ENCODE measurements at places on chromosomes 5 and 9.
A peak's percentile ranks its signal among the peaks of the same experiment; 100 is the strongest.

GRCh38 chr5:121221483-121221882 is 630.2 kb upstream of the FTMT start:
- DNase-seq: no peak

GRCh38 chr5:68222310-68222709 is 6.8 kb downstream of the PIK3R1 start:
- peak; percentile 19 for DNase-seq

GRCh38 chr5:98016771-98017170 is 756.7 kb upstream of the RGMB start:
- DNase-seq: no peak

DNA sequence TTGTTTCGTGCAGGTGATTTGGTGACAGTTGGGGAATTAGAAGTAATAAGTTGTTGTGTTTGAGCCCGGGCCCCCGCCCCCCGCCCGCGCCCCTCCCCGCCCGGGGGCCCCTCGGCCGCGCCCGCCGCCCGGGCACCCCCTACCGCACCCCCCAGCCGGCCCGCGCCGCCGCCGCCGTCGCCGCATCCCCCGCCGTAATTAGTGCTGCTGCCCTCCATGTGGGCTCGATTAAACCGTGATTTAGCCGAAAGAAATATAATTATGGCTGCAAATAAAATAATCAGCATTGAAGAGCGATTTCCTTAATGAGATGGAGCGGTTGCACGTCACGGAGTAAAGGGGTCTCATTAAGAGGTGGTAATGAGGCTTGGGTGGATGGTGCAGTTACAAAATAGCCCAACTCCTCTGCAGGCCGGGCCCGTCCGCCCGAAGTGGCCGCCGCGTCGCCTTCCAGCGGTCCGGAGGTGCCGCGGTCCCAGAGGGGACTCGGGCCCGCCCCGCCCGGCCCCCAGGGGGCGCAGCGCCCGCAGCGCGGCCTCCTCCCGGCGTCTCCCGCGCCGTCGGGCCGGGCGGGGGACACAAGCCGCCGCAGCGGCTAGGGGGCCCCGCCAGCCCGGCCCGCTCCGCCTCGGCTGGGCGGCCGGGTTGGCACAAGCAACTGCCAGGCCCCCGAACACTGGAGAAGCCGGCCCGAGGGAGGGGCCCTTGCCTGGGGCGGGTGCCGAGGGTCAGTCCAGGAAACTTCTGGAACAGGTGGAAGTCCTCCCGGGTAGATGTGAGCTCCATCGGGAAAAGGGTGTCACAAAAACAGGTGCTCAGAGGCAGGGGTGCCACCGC is 6.9 kb upstream of the OTP start:
- peak; percentile 40 for DNase-seq

- DNase-seq: no peak
These were observed 1343.1 kb upstream of the C9orf72 start for GRCh38 chr9:28916348-28916747.

- DNase-seq: no peak
These were observed 176.0 kb upstream of the FREM1 start for GRCh38 chr9:15086156-15086763.

DNA sequence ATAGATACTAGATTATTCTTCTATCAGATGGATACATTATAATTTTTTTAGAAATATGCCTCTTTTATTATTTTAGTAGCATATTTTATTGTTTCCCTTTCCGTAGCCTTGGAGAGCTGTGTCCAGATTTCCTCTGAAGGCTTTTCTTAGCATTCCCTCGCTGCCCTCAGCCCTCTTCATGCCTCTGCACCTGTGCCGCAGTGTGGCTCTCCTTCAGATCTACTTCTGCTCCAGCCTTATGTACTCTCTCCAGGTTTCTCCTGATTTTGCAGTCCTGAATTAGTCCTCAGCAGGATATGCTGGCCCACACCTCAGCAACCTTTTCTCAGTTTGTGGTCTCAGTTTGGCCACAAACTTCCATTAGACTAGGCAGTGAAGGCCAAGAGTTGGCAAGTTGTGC is 1052.0 kb downstream of the TAF11L14 start:
- no peak for DNase-seq

DNA sequence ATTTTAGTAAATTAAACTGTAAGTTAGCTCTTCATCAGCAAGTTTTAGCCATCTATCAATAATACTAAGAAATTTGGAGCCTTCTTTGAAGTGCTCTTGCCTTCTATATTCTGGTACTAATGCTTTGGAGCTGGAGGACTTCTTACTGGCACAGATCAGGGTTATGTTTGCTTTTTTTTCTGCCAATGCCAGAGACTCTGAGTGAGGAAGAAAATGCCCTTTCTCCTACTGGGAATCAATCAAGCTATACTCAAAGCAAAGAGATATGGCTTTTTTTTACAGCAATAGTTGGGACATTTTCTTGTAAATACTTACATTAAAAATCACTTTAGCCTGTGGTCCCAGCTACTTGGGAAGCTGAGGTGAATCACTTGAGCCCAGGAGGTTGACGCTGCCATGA is 4.3 kb downstream of the HSDL2 start:
- no peak for DNase-seq

GRCh38 chr9:5516453-5517220 is 6.3 kb downstream of the PDCD1LG2 start:
- DNase-seq: no peak

DNA sequence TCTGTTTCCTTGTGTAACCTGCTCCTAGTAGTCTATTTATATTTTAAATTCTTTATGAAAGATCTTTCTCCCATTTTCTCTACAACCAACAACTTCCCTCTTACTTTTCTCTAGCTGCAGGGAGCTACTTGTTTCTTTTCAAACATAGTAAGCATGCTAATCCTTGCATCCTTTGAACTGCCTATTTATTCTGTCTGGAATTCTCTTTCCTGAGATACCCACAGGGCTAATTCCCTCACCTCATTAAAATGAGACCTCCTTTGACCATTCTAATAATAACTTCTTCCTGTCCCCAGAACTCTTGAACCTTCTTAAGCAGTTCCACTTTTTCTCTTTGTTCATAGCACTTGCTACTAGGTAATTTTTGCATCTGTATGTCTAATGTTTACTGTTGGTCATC is 620.6 kb upstream of the CDH18 start:
- no peak for DNase-seq

DNA sequence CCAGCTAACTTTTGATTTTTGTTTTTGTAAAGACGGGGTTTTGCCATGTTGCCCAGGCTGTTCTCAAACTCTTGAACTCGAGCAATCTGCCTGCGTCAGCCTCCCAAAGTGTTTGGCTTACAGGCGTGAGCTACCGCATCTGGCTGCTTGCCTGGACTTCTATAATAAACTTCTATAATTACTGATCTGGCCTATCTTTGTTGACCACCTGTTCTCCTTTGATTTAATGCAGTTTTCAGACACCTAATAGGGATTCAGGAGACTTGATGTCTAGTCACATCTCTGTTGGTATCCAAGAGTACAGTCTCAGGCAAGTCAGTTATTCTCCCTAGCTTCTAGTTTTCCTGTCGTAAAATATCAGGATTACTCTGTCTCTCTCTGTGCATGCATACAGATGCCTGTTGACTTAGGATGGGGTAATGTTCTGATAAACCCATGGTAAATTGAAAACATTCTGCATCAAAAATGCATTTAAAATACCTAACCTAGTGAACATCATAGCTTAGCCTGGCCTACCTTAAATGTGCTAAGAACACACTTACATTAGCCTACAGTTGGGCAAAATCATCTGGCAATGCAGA is 51.5 kb upstream of the NR3C1 start:
- no peak for DNase-seq

GRCh38 chr5:126070481-126070880 is 352.7 kb upstream of the GRAMD2B start:
- DNase-seq: no peak

- no peak for DNase-seq
These were observed 200.4 kb downstream of the CDH10 start for GRCh38 chr5:24444414-24444813.

- DNase-seq: no peak
These were observed 41.7 kb downstream of the SMIM15 start for GRCh38 chr5:61120534-61120933.

DNA sequence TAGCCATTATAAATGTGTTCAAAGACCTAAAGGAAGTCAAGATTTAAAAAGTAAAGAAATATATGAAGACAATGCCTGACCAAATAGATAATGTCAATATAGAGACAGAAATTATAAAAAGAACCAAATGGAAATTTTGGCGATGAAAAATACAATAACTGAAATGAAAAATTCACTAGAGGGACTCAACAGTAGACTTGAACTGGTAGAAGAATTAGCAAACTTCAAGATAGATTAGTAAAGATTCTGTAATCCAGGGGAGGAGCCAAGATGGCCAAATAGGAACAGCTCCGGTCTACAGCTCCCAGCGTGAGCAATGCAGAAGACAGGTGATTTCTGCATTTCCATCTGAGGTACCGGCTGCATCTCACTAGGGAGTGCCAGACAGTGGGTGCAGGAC is 433.2 kb downstream of the HINT1 start:
- DNase-seq: no peak

DNA sequence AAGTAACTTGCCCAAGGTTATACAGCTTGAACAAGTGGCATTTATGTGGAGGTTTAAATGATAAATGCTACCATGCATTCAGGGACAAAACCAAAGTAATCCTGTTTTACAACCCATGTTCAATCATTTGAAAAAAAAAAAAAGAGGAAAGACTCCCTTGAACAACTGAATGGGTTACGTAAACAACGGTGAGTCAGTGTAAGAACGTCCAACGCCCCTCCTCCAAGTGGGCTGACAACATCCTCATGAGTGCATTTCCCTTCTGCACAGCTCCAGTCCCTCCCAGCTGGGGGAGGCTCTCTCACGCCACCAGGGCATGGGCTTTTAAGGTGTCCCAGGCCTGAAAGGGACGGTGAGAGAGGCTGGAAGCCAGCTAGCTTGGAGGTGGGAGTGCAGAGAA is 90.0 kb downstream of the PRRT1B start:
- peak; percentile 95 for DNase-seq

- DNase-seq: no peak
These were observed 288.8 kb upstream of the ADAMTSL1 start for GRCh38 chr9:18185196-18185595.

GRCh38 chr5:1998716-1999317 is 116.1 kb upstream of the IRX4 start:
- no peak for DNase-seq
